ENCODE measurements at places on chromosomes 12 and 14.

- DNase-seq = no peak
Observed at GRCh38 chr14:102194856-102195255, 55.2 kb downstream of the WDR20 start.

- no peak for DNase-seq
Observed at GRCh38 chr14:32761381-32761968, 177.2 kb upstream of the NPAS3 start.

DNA sequence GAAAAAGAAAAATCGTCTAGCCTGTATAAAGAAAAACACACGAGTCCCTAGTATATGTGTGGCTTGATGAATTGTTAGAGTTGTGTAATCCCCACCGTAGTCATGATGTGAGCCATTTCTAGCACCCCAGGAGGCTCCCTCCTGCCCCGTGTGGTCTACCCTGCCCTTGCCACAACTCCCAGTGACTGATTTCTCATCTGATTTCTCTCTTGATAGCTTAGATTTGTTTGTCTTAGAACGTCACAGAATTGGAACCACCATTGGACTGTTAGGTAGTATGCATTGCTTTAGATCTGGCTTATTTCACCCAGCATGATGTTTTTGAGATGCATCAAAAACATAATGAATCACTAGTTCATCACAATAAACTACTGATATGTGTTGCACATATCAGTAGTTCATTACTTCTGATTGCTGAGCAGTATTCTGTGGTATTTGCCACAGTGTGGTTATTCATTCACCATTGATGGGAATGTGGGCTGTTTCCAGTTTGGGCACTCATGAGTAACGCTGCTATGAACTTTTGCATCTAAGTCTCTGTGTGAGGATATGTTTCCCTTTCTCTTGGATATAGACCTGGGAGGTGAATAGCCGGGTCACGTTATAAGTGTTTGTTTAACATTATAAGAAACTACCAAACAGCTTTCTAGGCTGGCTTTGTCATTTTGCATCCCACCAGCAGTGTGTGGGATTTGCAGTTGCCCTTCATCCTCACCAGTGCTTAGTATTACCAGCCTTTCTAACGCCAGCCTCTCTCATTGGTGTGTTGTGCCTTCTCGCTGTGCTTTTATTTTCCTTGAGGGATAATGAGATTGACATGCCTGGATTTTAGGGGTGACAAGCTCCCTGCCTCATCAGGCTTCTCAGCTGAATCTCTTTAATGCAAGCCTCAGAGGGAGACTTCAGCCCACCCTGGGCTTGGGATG, 31.9 kb upstream of the NCOR2 start:
- DNase-seq = no peak

- no peak for DNase-seq
Observed at GRCh38 chr14:85987292-85987691, 457.3 kb downstream of the FLRT2 start.

DNA sequence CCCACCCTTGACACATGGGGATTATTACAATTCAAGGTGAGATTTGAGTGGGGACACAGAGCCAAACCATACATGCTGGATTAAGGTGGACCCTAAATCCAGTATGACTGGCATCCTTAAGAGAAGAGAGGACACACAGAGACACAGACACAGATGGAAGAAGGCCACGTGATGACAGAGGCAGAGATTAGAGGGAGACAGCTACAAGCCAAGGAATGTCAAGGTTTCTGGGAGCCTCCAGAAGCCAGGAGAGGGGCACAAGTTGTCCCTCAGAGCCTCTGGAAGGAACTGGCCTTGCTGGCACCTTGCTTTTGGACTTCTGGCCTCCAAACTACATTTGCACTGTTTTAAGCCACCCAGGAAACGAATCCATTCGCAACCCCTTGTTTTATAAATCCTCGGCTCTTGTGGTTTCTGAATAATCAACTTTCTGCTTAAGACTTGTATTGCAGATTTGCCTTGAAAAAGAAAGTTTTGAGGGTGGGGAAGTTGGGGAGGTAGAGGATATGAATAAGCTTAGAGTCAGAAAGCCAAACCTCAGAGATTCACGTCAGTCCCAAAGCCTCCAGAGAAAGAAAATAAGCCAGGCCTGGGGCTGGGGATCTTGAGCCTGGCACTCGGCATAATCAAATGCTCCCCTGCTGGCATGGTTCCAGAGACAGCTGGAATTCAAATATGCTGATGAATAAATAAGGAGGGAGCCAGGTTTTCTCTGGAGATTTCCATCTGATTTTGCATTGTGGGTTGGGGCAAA, 224.2 kb upstream of the PWP1 start:
- peak; percentile 39 for DNase-seq

DNA sequence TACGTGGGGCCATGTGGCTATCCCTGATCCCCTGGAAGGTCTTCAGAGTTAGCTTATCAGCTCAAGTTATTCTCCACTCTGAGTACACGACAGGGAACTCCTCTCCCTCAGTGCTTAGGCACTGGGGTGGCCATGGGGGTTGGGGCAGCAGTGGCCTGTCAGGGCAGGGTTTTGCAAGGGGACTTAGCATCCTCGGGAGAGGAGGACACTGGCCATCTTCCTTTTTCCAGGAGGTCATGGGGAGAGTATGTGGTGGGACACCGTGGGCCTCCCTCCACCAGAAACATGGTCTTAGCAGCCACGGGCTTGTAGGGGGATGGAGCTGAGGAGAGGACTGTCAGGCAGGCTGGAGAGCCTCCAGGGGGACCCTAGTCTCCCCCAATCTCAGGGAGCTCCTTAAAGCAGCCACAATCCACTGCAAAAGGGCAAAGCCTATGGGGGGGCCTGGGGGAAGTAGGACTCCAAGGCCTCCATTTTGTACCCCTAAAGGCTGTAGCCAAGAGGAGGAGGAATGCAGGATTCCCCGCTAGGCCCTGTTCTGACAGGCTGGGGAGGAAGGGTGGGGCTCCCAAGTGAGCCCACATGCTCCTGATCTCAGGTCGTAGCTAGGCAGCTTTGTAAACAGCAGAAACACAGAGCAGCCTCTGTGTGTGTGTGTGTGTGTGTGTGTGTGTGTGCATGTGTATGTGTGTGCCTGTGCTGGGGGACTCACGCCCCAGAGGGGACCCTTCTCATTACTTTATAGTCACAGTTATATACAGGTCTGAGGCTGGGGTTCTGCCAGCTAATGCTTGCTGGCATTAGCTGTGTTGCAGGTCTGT, 36.6 kb downstream of the KRT80 start:
- peak; percentile 28 for DNase-seq

GRCh38 chr14:92646952-92647796, 101.3 kb downstream of the LGMN start:
- no peak for DNase-seq

DNA sequence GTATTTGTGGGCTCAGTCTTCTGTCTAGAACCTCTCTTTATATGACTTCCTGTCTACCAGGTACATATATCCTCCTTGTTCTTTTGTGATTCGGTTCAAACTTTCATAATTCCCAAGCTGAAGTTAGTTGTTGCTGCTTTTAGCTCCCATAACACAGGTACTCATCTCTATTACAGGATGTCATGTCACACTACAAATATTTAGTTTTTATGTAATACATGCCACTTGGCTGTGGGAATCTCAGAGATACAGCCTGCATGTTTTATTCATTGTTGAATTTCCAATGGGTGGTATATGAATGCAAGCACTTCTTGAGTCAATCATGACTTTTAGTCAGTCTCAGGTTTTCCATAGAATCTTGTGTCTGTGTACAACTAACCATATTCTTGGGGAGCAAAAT, 122.7 kb downstream of the SINHCAF start:
- no peak for DNase-seq

DNA sequence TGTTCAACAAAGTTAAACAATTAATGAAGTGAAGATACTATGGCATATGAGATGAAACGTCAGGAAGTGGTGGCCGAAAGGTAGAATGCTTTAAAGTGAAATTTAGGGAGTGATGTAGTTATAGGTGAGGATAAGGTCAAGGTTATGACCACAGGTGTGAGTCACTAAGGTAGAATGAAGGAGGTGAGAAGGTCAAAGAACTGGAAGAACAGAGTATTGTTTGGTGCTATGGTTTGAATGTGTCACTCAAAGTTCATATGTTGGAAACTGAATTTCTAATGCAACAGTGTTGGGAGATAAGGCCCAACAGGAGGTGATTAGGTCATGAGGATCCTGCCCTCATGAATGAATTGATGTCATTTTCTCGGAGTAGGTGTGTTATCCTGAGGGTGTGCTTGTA, 293.6 kb downstream of the NELL2 start:
- DNase-seq = no peak
